HT1080 (cell line): ENCODE measurements at places on chromosomes 7 and 10.
A peak's percentile ranks its signal among the peaks of the same experiment; 100 is the strongest.

GRCh38 chr10:24255115-24255880 lies 46.4 kb downstream of the KIAA1217 start:
- DNase-seq, result no peak

DNA sequence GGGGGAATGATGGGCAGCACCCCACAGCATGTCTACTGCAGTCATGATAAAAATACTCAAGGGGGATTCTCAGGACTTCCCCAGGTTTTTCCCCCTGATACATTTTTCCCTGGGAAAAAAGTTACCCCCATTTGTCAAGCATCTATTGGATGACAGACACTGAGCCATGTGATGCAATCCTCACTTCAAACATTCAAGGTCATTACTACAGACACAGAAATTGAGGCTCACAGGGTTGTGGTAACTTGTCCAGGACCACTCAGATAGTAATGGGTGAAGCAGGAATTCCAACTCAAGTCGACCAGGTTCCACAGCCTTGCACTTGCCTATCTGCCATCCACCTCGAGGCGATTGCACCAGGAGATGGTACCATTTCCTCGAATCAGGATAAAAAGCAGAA lies 31.7 kb downstream of the PPP1R3C start:
- no peak for DNase-seq

DNA sequence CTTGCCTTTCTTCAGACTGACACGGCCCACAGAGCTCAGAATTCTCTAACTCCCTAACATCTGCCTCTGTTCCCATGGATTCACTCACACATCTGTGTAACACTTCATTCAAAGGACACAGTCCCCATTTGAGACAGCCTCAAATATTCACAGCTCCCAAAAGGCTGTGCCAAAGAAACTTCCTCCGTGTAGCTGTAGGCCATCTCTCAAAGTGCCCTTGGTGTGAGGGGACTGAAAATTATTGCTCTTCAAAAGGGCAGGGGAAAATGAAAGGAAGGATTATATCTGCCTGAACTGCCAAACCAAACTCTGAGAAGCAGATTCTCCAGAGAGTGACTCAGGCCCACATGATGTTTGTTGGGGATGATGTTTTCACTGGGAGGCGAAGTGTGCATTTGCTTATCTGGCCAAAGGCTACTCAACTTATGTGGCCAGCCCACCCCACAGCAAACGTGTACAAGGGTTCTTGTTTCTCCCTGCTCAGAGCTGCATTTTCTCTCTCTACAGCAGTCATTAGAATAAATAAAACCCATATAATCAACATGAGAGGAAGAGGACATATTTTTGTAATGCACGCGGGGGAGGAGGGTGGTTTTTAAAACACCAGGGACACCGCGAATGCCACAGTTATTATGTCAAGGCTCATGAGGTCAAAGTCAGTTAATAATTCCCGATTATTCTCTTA lies 302.4 kb upstream of the NFE2L3 start:
- DNase-seq, result peak; percentile 78

DNA sequence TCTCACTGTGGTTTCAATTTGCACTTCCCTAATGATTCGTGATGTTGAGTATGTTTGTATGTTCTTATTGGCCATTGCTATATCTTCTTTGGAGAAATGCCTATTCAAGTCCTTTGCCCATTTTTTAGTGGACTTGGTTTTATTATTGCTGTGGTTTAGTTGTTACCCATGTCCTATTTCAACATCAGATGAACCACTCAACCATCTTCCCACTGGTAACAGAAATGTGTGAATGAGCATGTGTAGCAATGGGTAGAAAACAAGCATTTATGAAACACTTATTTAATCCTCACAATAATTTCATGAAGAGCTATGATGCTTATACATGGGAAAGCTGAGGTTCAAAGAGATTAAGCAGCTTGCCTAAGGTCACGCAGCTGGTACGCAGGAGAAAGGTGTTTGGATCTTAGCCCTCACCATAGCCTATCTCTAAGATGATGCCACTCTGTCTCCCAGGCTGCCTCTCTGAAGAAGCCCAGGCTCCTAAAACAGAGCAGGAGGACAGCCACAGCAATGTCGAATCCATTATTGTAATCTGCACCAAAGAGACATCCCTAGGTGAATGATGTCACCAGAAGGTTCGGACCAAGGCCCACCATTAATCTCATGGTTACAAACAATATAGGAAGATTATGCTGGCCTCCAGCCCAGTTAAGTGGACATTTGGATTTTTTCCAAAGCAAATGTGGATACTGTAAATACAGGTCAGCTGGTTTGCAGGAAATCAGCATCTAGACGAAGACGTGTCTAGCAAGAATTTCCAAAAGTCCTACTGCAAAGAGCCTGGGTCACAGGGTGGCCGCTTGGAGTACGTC lies 447.6 kb upstream of the ZMIZ1 start:
- DNase-seq, result no peak

- no peak for DNase-seq
Observed at GRCh38 chr7:24718977-24719491, 38.2 kb downstream of the GSDME start.

DNA sequence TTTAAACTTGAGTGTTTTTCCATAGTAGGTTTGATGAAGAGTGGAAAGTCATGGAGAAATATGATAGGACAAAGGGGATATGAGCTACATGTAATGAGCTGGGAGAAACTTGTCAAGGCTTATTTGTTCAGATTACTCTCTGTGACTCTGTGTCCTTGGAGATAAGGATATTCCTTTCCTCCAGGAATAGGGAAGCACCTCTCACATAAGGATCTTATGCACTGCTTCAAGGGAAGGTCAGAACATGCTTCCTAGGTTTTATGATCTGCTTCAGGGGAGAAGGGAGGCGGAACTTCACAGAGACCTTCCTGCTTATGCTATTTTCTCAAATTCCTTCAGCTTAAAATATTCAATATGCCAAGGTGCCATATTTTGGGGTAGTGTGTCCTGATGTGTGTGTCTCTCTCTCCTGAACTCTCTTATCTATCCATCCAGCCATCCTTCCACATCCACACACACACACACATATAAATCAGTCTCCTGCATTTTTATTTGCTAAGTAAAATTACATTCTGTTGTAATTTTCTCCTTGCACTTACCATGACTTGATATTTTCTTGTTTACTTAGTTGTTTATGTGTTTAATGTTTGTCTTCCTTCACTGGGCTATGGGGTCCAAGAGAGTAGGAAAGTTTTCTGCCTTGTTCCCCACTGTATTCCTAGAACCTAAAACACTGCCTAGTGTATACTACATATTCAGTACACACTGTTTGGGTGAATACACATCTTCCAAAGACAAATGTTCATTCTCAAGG lies 26.4 kb downstream of the ARL4A start:
- DNase-seq, result no peak

DNA sequence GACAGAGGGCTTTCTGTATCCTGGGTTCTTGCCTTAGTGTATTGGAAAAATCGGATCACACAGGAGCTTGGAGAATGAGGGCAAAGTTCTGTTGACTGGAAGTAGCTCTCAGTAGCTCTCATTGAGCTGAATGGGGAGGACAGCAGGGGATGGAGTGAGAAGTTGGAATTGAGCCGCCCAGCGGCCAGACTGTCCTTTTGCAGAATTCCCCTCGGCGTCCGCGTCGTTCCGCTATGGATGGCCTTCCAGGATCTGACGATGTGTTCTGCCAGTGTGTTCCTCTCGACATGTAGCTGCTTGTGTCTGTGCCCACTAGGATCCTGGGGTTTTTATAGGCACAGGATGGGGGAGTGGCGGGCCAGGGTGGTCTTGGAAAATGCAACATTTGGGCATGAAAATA lies 351.8 kb upstream of the SEMA3A start:
- no peak for DNase-seq

GRCh38 chr7:94698275-94698674 lies 42.3 kb upstream of the SGCE start:
- DNase-seq, result peak; percentile 84

- peak; percentile 17 for DNase-seq
Observed at GRCh38 chr10:118106426-118106825, 59.7 kb upstream of the RAB11FIP2 start.

GRCh38 chr10:101529207-101529606 lies 58.9 kb downstream of the POLL start:
- DNase-seq, result no peak

DNA sequence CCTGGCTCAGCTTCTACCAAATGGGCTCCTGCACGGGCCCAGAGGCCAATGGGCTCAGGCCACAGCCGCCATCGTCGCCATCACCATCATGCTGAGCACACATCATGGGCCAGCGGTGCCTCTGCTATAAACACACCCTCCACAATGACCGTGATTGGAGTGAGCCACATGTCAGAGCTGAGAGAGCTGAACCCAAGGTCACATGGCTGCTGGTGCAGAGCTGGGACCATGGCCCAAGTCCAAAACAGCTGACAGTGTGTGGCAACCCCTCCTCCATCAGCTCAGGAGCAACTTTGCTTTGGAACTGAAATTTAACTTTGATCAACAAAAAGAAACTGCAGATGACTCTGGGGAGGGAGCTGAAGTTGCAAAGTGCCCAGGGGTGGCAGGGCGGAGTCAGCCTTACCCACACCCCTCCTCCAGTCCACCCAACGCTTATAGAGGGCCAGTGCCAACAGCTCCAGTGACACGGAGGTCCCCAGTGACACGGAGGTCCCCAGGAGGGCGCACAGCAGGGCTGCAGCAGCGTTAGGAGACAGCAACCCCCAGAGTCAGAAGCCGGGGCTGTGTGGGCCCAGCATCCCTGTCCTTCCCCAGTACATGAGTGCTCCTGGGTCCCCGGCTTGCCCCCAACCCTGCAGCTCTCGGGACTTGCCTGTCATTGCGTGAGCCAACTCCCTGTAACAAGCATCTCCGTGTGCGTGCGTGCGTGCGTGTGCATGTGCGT lies 249.6 kb downstream of the ELFN1 start:
- no peak for DNase-seq

DNA sequence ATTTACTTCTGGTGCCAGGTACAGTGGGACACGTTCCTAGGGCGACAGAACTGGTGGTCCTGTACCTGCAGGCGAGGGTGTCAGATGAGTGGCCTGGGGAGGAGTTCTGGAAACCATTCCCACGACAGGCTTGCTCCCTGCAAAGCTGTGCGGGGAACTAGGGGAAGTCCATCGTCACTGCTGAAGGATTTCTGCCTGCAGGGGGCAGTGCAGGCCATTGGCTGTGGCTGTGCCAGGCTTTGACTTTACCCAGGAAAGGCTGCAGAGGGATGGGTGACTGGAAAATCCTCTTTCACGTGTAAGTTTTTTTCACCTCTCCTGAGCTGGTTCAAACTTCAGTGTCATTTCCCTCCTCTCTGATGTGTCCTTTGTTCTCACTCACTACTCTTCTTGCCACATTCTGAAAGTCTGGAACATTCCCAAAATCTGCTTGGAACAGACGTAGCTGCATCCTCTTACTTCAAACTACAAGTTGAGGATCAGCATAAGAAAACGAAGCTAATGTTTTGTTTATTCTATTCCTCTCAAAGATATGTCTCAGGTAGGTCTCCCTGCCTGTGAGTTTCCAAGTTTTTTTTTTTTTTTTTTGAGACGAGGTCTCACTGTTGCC lies 126.5 kb downstream of the SH2D4B start:
- DNase-seq, result peak; percentile 56

GRCh38 chr10:72265508-72265907 lies 8.2 kb upstream of the DDIT4 start:
- no peak for DNase-seq

DNA sequence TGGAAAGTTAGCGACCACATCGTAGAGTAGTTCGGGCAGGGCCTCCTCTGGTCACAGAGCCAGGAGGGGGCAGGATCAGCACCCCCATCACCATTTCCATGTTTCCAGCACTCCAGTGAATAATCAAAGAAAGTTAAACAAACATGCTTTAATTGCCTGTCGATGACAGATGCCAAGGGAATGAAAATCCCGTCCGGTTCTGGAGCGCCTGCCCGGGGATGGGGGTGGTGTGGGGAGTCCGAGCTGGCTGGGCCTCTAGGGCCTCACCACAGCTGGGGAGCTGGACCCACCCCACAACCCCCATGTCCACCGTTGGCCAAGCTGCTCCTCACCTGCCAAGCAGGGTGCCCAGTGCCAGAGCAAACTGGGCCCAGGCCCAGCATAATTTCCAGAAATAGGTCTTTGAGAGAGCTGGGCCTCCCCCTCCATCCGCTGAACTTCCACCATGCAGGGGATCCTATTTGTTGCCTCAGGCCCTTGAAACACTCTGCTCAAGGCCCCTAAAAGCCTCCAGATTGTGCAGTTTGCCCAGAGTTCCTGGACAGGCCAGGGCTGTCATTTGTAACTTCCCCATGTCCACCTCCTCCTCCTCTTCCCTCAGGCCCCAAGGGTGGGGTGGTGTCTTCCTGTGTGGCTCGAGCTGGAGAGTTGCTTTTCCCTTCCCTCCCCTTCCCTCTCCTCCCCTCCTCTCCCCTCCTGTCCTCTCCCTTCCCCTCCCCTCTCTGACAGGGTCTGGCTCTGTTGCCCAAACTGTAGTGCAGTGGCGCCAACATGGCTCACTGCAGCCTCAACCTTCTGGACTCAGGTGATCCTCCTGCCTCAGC lies 101.0 kb downstream of the MYL10 start:
- no peak for DNase-seq

GRCh38 chr10:36675458-36675880 lies 449.9 kb upstream of the ANKRD30A start:
- peak; percentile 81 for DNase-seq

DNA sequence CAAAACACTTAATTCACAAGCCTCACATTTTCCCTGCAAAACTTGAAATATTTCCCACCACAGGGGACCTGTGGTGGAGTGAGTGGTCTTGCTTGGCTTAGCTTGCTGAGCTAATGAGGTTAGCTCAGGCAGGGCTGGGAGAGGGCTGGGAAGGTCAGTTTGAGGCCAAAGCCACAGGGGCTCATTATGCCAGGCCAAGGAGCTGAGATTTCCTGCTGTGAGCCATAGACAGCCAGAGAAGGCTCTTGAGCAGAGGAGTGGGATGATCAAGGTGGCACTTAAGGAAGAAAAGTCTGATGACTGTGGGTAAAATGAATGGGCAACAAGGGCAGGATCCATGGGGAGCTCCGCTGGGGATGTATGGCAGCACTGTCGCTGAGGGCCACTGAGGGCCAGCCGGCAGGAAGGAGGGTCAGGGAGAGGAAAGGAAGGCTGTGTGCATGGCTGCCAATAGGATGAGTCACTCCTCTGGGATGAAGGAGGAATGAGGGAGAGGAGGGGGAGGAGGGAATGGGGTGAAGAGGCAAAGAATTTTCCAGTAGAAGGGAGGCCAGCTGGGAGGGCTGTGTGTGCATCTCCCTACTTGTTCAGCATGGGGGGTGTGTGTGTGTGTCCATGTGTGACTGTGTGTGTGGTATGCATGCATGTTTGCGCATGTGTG lies 18.7 kb upstream of the ZNF488 start:
- DNase-seq, result peak; percentile 96

- no peak for DNase-seq
Observed at GRCh38 chr10:11866199-11866925, 43.2 kb downstream of the PROSER2 start.

GRCh38 chr7:101921061-101921460 lies 103.6 kb downstream of the CUX1 start:
- no peak for DNase-seq

- DNase-seq, result no peak
Observed at GRCh38 chr10:70939441-70940003, 51.2 kb upstream of the PCBD1 start.

- no peak for DNase-seq
Observed at GRCh38 chr7:51982653-51983052, 666.0 kb upstream of the COBL start.

GRCh38 chr10:126062131-126063032 lies 166.0 kb downstream of the FANK1 start:
- peak; percentile 97 for DNase-seq

- DNase-seq, result no peak
Observed at GRCh38 chr7:5656233-5656632, 125.2 kb downstream of the RNF216 start.
